WERI-Rb-1 (cell line): ENCODE measurements at places on chromosomes 16 and 17.

GRCh38 chr17:71710816-71711215 lies 410.0 kb upstream of the SOX9 start:
- no peak for DNase-seq

- DNase-seq: no peak
Measured at GRCh38 chr16:83952587-83952939, 477 bp upstream of the OSGIN1 start.

GRCh38 chr17:63193827-63194226 lies 227.8 kb downstream of the TANC2 start:
- no peak for DNase-seq

- no peak for DNase-seq
Measured at GRCh38 chr17:17050346-17051345, 8.4 kb downstream of the MPRIP start.

- DNase-seq: no peak
Measured at GRCh38 chr17:10815319-10815718, 11.4 kb upstream of the TMEM238L start.

DNA sequence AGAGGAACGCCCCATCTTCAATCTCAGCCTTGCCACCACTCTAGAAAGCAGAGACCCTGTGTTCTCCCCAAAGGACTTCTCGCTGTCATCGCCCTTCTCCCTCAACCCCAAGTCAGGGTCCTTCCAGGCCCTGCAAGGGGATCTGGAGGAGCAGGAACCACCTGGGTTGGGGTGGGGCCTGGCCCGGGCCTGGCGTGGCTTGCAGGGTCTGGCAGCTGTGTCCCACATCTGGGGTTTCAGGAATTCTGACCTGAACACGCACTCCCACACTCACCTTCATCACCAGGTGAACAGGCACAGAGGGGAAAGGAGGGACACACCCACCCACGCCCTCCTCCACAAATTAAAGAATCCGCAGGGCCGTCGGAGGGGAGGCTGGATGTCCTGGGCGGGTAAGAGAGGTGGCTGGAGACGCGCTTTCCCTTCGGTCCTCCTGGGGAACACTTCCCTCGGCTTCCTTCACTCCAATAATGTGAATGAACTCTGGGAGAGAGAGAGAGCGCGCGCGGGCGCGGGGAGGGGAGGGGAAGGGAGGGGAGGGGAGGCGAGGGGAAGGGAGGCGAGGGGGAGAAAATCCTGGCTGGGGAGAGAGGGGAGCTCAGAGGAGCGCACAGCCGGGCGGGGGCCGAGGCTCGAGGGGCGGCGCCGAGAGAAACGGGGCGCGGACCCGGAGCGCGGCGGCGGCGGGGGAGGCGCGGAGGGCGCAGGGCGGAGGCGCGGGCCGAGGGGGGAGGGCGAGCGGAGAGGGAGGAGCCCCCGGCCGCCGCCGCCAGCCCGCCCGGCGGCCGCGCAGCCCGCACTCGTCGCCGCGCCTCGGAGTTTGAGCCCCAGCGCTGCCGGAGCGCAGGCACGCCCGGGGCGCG lies at the start of gene CACNG4:
TSS of gene CACNG4 (plus strand) at position 799 of the 863 bp plus-strand sequence. CDS start 205 bp downstream, outside the sequence.
- peak; percentile 81 for DNase-seq

- DNase-seq: no peak
Measured at GRCh38 chr17:36972186-36972700, 23.5 kb downstream of the AATF start.

DNA sequence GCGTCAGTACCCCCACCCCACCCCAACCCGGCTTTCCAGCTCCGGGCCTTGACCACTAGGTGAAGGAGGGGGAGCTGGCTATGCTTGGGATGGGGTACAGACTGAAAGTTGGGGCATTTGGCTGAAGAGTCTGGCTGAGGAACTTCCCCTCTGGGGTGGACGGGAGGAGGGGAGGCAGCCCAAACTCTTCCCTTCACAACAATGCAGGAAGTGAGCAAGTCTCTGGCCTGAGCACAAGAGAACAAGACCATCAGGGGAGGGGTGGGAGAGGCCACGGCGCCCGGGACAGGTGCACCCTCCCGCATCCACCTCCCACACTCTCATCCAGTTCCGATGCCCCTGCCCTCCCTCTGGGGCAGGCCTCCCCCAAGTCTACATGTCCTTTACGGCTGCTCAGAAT lies 5.6 kb downstream of the USH1G start:
- DNase-seq: no peak

DNA sequence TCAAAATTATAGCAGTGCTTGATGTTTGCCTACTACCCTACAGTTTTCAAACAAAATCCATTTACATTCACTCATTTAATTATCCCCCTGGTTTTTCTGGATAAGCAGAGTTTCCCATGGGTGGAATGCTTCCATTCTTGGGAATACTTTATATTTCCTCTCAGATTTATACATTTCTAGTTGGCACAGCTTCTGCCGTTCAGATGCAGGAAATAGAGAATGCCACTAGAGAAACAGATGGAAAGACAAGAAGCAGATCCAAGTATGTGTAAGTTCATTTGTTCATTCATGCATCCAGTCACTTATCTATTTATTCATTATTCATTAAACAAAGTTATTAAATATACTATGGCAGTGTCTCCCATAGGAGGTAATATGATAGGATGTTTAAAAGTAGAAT lies 65.0 kb upstream of the CACNG5 start:
- DNase-seq: no peak

GRCh38 chr17:48616717-48617470 lies 1.8 kb upstream of the HOXB8 start:
- DNase-seq: no peak

GRCh38 chr16:11681976-11682654 lies 13.9 kb downstream of the SNN start:
- peak; percentile 38 for DNase-seq

DNA sequence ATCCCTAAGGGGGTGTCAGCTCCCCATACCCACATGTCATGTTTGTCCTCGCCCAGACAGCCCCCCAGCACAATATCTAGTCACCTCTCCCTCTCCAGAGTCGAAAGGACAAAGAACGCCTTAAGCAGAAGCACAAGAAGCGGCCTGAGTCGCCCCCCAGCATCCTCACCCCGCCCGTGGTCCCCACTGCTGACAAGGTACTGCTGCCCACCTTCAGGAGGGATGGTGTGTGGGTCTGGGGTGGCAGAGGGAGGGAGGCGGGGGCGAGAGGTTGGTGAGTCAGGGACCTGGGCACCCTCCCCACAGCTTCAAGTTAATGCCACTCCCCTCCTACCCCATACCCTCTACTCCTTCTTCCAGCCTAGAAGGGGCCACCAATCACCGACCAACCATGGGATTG lies 7.5 kb downstream of the MLLT6 start:
- no peak for DNase-seq

DNA sequence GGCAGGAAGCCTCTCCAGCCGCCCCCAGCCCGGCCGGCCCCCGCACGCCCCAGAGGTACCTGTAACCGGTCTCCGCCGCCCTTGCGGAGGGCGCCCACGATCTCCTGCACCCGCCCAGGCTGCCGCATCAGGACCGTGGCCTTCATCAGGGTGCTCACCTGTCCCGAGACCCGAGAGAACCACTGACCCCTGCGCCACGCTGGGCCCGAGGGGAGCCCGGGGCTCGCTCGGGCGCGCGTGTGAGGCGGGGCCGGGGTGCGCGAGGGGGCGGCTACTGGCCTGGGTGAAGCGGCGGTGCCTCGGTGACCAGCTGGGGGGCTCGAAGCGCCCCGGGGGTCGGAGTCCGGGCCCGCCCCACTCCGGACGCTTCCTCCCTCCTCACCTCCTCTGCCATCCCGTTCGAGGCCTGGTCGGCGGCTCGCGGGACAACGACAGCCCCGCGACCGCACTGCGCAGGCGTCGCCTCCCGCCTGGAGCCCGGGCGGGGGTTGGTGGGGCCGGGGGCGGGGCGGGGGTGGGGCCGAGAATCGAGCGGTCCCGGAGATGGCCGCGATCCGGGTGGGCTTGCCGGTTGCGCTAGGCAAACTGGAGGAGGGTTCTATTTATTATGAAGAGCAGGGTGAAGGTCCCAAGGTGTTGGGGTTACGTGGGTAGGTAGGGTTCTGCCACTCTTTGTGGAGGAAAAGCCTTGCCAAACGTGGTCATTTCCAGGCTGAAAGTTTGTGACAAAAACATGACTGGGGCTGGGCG lies at the start of gene NT5C3B:
TSS of gene NT5C3B (minus strand) at position 433 of the 750 bp plus-strand sequence. CDS start at position 394, 39 bp downstream.
- peak; percentile 83 for DNase-seq

GRCh38 chr17:78359997-78360370 lies at the start of gene SOCS3:
TSS of gene SOCS3 (minus strand) at chr17:78360077. CDS start at chr17:78359095, 982 bp downstream.
- DNase-seq: peak; percentile 90

DNA sequence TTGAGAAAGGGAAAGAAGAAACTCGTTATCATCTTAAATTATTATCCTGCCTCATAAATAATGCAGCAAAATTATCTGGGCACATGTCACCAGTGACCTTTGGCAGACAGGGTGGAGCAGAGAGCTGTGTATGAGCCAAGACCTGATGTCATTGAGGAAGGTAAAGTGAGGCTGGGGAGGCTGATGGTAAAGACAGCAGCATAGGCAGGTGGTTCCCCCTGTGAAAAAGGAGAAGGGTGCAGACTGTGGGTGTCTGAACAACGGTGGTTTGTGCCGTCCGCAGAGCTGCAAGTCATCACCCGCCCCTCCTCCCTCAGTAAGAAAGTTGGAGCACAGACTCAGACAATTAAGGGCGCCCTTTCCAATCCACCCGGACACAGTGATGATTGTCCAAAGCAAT lies 30.8 kb upstream of the METTL16 start:
- DNase-seq: no peak

DNA sequence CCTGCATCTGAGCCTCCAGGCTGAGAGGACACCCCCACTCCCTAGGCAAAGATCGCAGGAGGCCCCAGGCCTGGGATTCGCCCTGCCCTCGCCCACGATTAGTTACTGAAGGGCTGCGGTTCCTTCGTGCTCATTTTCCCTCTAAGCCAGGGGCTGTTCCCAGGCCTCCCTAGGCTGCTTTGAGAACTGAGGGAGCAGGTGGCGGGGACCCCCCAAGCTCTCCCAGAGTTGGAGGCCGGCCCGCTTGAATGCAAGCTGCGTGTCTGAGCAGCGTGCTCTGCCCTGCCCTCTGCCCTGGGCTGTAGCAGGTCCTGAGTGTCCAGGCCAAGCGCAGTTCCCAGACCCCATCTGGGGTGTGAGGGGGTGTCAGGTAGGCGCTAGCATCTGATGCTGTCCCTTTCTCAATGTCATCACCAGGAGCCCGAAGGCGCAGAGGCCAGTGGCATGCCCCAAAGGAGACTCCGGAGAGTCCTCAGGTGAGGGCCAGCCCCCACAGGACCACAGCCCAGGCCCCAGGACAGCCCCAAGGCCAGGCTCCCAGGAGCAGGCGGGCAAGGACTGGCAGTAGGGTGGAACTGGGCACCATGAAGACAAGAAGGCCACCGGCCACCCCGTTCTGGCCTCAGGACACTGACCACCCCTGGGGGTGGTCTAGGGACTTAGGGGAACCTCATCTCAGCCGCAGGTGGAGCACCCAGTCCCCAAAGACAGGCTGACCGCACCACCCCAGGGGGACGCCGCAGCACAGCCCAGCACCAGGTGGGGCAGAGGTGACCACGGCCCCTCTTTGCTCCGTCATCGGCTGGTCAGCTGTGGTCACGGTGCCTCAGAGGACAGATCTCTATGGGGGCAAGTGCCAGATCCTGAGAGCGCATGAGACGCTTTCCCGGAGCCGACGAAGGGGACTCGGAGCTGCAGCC lies 14.6 kb downstream of the ENDOV start:
- DNase-seq: no peak

DNA sequence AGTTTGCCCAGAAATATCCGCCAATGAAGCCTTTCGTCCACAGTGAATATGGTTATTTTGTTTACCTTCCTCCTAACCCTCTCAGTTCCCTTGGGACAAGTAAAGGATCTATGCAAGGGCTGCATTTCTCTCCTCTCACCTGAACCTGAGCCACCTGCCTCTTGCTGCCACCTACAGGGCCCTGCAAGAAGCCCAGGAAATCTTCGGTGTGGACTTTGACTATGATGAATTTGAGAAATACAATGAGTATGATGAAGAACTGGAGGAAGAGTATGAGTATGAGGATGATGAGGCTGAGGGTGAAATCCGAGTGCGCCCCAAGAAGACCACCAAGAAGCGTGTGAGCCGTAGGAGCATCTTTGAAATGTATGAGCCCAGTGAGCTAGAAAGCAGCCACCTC lies 14.0 kb downstream of the SUPT6H start:
- DNase-seq: no peak

DNA sequence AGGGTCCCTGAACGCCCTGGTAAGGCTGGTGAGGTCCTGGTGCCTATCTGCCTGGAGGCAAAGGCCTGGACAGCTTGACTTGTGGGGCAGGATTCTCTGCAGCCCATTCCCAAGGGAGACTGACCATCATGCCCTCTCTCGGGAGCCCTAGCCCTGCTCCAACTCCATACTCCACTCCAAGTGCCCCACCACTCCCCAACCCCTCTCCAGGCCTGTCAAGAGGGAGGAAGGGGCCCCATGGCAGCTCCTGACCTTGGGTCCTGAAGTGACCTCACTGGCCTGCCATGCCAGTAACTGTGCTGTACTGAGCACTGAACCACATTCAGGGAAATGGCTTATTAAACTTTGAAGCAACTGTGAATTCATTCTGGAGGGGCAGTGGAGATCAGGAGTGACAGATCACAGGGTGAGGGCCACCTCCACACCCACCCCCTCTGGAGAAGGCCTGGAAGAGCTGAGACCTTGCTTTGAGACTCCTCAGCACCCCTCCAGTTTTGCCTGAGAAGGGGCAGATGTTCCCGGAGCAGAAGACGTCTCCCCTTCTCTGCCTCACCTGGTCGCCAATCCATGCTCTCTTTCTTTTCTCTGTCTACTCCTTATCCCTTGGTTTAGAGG lies 23.5 kb upstream of the BEAN1 start:
- DNase-seq: no peak

GRCh38 chr17:63821804-63822203 lies 5.4 kb upstream of the PSMC5 start:
- no peak for DNase-seq

DNA sequence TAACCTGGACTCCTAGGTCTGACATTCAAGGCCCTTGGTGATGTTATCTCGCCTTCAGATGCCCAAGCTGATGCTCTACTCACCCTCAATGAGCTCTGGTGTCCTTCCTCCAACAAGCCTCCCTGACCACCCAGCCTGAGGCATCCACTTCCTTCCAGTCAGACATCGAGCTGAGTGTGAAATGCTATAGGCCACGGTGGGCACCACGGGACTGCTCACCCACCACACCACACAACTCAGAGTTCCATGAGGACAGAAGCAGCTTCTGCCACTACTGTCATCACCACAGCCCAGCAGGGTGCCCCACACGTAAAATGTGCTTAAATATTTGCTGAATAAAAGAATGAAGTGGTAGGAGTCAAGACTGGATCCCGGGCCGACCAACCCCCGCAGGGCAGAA lies 12.0 kb downstream of the CREBBP start:
- no peak for DNase-seq

GRCh38 chr17:39238311-39238972 lies 12.7 kb upstream of the STAC2 start:
- no peak for DNase-seq
